ENCODE measurements at places on chromosomes 3 and 15. TPM values are rescaled to one million over a fixed set of nuclear protein-coding genes. Genes with fewer than 3 reads are reported as not detected.

The RBP2 gene
- total RNA-seq = not detected

DNA sequence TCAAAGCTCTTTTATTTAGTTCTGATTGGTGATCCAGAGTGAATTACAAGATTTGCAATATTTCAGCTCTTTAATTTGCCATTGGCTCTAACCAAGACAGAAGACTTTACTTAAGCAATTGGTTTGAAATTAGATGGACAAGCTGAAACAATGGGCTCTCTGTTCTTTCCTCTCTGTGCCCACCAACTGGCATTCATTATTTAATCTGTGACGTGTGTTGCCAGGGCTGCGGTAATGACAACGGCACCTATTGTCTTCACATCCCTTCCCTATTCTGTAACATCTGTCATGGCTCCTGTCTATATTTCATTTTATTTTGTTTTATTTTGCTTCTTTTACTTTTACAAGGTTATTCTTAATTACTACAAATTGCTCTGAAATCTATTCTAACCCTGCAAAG, 33.9 kb downstream of the PLD1 start:
- no peak overlapping the region for H3K27ac ChIP-seq
- no peak for DNase-seq
- no peaks in the 10 kb centered on the region for H3K27me3 ChIP-seq
- H3K4me3 ChIP-seq = no peak overlapping the region

DNA sequence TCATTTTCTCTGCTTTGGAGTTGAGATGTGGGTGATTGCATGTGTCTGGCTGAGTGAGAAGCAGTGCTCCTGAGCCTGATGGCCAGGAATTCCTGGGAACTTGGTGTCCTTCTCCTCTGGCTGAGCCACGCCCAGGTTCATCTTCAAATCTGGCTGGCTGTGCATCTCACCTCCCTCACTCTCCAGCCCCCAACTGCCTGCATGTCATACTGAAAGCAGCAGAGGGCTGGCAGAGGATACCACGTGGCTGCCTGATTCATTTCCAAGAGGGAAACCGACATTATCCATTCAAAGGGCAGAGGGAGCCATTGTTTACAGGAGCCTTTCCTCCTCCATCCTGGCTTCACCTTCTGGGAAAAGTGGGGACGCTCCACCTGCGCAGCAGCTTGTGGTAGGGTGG, 57.4 kb downstream of the ABHD5 start:
- H3K27me3 ChIP-seq = no peaks in the 10 kb centered on the region
- no peak overlapping the region for H3K27ac ChIP-seq
- no peaks in the 10 kb centered on the region for H3K36me3 ChIP-seq
- DNase-seq = no peak
- peaks cover 13% of the 10 kb centered on the region for H3K4me1 ChIP-seq

The ELP6 gene
- total RNA-seq = 31.5 TPM

DNA sequence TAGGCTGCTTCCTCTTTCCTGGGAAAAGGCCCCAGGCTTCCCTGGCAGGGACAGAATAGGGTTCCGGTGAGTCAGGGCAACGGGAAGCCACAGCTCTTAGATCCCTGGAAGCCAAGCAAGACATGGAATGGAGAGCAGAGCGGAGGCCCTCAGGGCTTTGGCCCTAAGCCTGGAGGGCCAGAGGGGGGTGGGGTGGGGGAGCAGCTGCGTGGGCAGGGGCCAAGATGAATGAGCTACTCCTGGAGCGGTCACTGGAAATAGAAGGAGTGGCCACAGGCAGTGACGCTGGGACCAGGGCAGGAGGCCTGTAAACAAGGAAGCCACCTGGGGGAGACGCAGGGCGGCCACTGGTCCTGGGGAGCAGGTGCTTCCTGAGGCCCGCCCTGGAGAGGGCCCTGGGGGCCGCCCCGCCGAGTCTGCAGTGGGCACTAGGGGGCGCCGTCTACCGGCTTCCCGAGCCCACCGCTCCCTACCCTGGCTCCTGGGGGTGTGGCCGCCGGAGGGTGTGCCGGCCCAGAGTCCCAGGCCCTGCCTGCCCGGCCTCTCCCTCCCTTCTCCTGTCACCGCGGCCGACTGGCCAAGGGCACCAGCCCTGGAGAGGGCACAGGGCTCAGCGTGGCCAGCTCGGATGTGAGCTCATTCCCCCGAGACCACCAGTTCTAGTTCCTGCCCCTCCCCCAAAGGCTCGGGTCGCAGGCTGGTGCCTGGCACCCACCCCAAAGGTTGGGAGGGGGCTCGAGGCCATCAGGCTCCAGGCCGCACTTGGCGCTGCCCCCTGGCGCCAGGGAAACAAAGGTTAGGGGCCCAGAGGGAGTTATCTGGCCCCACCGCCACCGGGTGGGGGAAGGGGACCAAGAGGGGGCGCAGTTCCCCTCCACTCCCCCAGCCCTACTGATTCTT, 12.1 kb downstream of the VPS18 start:
- DNase-seq = peak; percentile 90
- peaks cover 9% of the 10 kb centered on the region for H3K36me3 ChIP-seq
- peaks cover 21% of the 10 kb centered on the region for H3K4me1 ChIP-seq
- no peaks in the 10 kb centered on the region for H3K27me3 ChIP-seq

The C3orf22 gene
- total RNA-seq = not detected

The PRKCD gene
- total RNA-seq = 25.4 TPM

The RAD51 gene
- total RNA-seq = 3.6 TPM

The BNC1 gene
- 13.7 TPM for total RNA-seq

- H3K4me3 ChIP-seq = no peak overlapping the region
- no peak overlapping the region for H3K27ac ChIP-seq
- peaks cover 8% of the 10 kb centered on the region for H3K4me1 ChIP-seq
- no peaks in the 10 kb centered on the region for H3K27me3 ChIP-seq
Measured at GRCh38 chr3:153257673-153258351, 95.8 kb downstream of the RAP2B start.

The ADAMTS17 gene
- 0.27 TPM for total RNA-seq

DNA sequence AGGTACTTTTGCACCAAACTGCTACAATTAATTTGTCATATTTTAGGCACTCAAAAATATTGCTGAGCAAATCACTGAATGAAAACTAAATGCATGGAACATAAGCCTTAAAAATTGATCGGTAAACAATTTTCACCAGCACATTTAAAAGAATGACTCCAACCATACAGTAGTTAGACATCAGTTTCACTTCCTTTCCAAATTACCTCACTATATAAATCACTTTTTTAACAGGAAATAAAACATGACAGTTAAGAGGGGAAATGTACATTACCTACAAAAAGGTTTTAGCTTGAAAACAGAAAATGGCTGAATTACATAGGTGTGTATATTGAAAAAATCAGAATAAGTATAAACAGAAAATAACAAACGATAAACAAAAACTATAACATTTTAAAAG, 108.4 kb downstream of the SERPINI1 start:
- no peak overlapping the region for H3K4me3 ChIP-seq
- H3K27me3 ChIP-seq = no peaks in the 10 kb centered on the region
- no peaks in the 10 kb centered on the region for H3K36me3 ChIP-seq
- no peak overlapping the region for H3K27ac ChIP-seq
- H3K4me1 ChIP-seq = no peaks in the 10 kb centered on the region
- DNase-seq = no peak

- no peak overlapping the region for H3K27ac ChIP-seq
- H3K27me3 ChIP-seq = no peaks in the 10 kb centered on the region
- H3K4me1 ChIP-seq = no peaks in the 10 kb centered on the region
- no peak overlapping the region for H3K4me3 ChIP-seq
- H3K36me3 ChIP-seq = no peaks in the 10 kb centered on the region
Measured at GRCh38 chr3:191707817-191708216, 246.9 kb downstream of the PYDC2 start.

The SIDT1 gene
- not detected for total RNA-seq

GRCh38 chr3:9781551-9781950, 10.7 kb downstream of the TADA3 start:
- no peak for DNase-seq
- H3K4me3 ChIP-seq = no peak overlapping the region
- no peak overlapping the region for H3K27ac ChIP-seq
- no peaks in the 10 kb centered on the region for H3K27me3 ChIP-seq
- H3K4me1 ChIP-seq = peaks cover 13% of the 10 kb centered on the region

The SPINK8 gene
- total RNA-seq = not detected

DNA sequence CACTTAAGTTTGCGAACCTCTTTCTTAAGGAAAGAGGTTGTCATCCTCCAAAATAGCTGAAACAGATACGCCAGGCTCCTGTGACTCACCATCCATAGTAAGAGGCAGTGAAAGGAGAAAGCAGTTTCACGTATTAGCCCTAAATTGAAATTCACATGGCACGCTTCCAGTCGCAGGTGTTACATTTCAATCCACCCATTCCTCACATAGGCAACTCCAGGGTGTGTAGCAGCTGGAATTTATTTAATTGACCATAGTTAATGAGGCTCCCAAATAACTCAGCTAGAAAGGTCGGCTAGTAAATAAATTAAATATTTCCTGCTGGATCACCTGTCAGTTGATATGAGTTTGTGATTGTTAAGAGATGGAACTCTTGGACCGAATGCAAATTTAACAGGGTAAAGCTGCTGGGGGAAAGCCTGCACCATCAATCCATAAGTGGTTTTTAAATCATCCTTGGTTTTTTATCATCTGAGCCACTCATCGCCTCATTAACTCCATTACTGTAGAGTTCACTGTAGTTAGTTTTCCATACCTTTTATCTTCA, 19.6 kb downstream of the NSUN3 start:
- no peak overlapping the region for H3K4me3 ChIP-seq
- peak; percentile 19 for DNase-seq
- H3K36me3 ChIP-seq = peaks cover 4% of the 10 kb centered on the region
- H3K27me3 ChIP-seq = no peaks in the 10 kb centered on the region

The GOLGA6A gene
- 0.31 TPM for total RNA-seq

The ZCWPW2 gene
- total RNA-seq = 1.0 TPM

- H3K36me3 ChIP-seq = peaks cover 46% of the 10 kb centered on the region
- no peak overlapping the region for H3K27ac ChIP-seq
- H3K27me3 ChIP-seq = no peaks in the 10 kb centered on the region
- no peaks in the 10 kb centered on the region for H3K4me1 ChIP-seq
- no peak for DNase-seq
- no peak overlapping the region for H3K4me3 ChIP-seq
Measured at GRCh38 chr3:44451441-44451840, 26.0 kb downstream of the ZNF445 start.

GRCh38 chr3:10157031-10157430, 7.7 kb upstream of the IRAK2 start:
- DNase-seq = no peak
- peaks cover 2% of the 10 kb centered on the region for H3K36me3 ChIP-seq
- H3K27me3 ChIP-seq = no peaks in the 10 kb centered on the region

DNA sequence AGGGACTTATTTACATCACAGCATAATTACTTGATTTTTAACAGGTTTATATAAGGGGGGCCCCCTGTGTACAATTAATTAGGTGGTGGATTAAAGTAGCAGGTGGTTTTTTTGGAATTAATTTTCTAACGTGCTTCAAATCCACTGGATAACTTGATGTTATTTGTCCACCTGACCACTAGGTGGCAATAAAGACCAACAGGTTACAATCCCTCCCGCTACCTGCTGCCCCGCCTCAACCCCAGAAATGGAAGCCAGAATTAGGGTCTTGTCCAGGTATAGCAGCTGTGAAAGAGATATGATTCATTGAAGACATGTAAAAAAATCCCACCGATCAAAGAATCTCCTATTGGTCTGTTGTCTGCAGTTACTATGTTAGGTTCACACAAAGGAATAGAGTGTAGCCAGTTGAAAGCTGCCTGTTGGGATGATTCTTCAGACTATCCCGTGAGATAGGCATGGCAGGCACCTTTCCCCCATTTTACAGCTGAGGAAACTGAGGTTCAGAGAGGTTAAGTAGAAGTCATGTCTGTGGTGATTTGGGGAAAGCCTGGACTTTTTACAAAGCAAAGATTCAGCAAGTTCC, 44.0 kb downstream of the MFSD1 start:
- H3K4me3 ChIP-seq = no peak overlapping the region
- H3K4me1 ChIP-seq = no peaks in the 10 kb centered on the region
- H3K27ac ChIP-seq = no peak overlapping the region
- peaks cover 3% of the 10 kb centered on the region for H3K27me3 ChIP-seq

DNA sequence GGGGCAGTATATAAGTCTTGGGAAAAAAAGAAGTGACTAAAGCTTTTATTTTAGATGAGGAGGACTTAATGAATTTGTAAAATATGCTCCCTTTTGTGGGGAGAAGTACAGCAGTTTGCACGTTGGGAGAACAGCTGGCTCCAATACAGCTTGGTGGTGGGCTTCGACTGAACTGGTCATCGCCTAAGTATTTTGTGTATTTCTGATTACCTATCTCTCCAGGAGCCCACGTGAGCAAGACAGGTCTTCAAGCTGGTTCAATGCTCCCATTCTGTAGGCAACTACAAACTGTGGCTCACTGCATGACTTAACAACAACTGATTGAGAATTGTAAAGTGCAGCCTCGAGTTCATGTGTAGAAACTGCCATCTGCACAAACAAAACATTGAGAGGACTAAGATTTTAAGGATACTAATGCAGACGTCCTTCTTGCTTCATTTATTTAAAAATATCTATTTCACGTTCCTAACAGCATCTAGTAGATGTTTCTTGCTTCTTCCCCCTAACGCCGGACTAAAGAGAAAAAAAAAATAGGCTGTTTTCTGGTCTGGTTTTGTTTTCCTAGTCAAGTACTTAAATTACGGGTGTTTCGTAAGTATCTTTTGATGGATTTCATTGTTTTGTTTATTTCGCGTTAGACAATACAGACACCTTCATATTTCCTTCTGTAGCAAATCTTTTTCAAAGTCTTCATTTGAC, 1.4 kb upstream of the GREM1 start:
- peaks cover 5% of the 10 kb centered on the region for H3K36me3 ChIP-seq
- no peaks in the 10 kb centered on the region for H3K27me3 ChIP-seq
- H3K27ac ChIP-seq = peak overlapping the region; percentile 91

The PARP14 gene
- 163 TPM for total RNA-seq

The ONECUT1 gene
- total RNA-seq = 0.14 TPM

DNA sequence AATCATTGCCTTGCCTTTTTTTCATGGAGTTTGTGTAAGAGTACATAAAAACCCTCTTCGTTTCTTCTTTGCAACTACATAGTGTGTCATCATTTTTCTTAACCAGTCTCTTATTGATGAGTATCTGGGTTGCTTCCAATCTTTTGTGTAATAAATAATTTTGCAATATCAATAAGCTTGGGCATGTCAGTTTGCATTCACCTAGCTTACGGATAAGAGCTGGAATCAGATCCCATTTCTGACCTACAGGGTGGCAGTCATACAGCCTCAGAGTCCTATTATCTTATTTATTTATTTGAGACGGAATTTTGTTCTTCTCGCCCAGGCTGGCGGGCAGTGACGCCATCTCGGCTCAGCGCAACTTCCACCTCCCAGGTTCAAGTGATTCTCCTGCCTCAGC, 18.3 kb downstream of the ANP32A start:
- no peak overlapping the region for H3K27ac ChIP-seq
- no peaks in the 10 kb centered on the region for H3K27me3 ChIP-seq
- no peak for DNase-seq
- peaks cover 7% of the 10 kb centered on the region for H3K4me1 ChIP-seq
- no peak overlapping the region for H3K4me3 ChIP-seq
- H3K36me3 ChIP-seq = no peaks in the 10 kb centered on the region

GRCh38 chr3:164375538-164375937, 702.8 kb downstream of the SI start:
- no peak overlapping the region for H3K4me3 ChIP-seq
- no peaks in the 10 kb centered on the region for H3K36me3 ChIP-seq
- no peaks in the 10 kb centered on the region for H3K4me1 ChIP-seq
- no peak for DNase-seq

The SLC6A11 gene
- 0.34 TPM for total RNA-seq

GRCh38 chr3:31793821-31794220, 187.2 kb downstream of the OSBPL10 start:
- H3K27ac ChIP-seq = no peak overlapping the region
- no peaks in the 10 kb centered on the region for H3K36me3 ChIP-seq
- no peaks in the 10 kb centered on the region for H3K27me3 ChIP-seq
- no peak for DNase-seq
- no peak overlapping the region for H3K4me3 ChIP-seq

GRCh38 chr3:147886879-147887278, 477.7 kb downstream of the ZIC1 start:
- no peak for DNase-seq
- H3K4me3 ChIP-seq = no peak overlapping the region
- H3K27me3 ChIP-seq = no peaks in the 10 kb centered on the region
- H3K27ac ChIP-seq = no peak overlapping the region
- H3K36me3 ChIP-seq = no peaks in the 10 kb centered on the region
- H3K4me1 ChIP-seq = no peaks in the 10 kb centered on the region

All from astrocyte (in vitro differentiated cells and primary cell).